ENCODE measurements at places on chromosomes 6 and 20. TPM values are rescaled to one million over a fixed set of nuclear protein-coding genes. Genes with fewer than 3 reads are reported as not detected.

SMPDL3A gene
- total RNA-seq, result 3.0 TPM

MANEA gene
- total RNA-seq, result 3.2 TPM

PI16 gene
- total RNA-seq, result not detected

OLIG3 gene
- not detected for total RNA-seq

PRSS16 gene
- total RNA-seq, result 2.7 TPM

EGFL8 gene
- 2.2 TPM for total RNA-seq

MEI4 gene
- not detected for total RNA-seq

C6orf132 gene
- total RNA-seq, result 1.3 TPM

RPRD1B gene
- 21.4 TPM for total RNA-seq

SLC22A7 gene
- not detected for total RNA-seq

SLA2 gene
- not detected for total RNA-seq

RAET1L gene
- 0.47 TPM for total RNA-seq

TRPC4AP gene
- total RNA-seq, result 56.1 TPM

GLP1R gene
- not detected for total RNA-seq

ARHGAP40 gene
- total RNA-seq, result not detected

CTAGE9 gene
- total RNA-seq, result not detected

MYBL2 gene
- 92.0 TPM for total RNA-seq

LAMA4 gene
- total RNA-seq, result 1.8 TPM

HAO1 gene
- total RNA-seq, result not detected

SLC16A10 gene
- total RNA-seq, result 0.35 TPM

CTCFL gene
- not detected for total RNA-seq

COL11A2 gene
- 0.90 TPM for total RNA-seq

GRM1 gene
- total RNA-seq, result 0.07 TPM

ULBP2 gene
- 4.2 TPM for total RNA-seq

CNKSR3 gene
- 5.8 TPM for total RNA-seq

IPCEF1 gene
- not detected for total RNA-seq

All from A549 treated with RU486 at 1 μM for 4 hours (cell line).